Gastrocnemius medialis (tissue), 4 donors: ENCODE measurements at places on chromosomes 5 and 9.
A peak's percentile ranks its signal among the peaks of the same experiment; 100 is the strongest.

DNA sequence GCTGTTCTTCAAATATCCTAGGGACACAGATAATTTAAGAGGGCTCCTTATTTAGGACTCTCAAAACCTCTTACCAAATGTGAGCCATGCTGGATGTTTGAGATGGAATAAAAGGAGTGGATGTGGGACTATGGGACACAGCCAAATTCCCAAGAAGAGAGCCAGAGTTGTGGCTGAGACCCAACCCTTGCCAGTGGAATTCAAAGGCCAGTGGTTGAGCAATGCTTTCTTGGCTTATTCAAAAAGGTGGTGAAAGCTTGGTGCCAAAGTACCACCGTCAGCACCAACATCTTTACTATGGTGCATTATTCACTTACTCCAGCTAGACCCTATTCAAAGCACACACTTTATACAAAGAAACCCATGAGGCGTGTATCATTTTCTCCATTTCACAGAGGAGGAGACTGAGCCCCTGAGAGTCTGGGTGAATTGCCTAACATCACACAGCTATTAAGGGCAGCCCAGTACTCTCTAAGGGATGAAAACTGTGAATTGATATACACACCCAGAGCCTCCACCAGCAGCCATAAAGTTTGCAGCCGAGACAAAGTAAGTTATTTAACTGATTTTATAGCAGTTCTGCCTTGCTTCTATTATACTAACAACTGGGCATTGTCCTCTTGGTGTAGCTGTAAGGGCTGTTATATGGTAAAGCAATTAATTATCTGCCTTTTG, 391.7 kb downstream of the ACTL7B start:
- DNase-seq: no peak

DNA sequence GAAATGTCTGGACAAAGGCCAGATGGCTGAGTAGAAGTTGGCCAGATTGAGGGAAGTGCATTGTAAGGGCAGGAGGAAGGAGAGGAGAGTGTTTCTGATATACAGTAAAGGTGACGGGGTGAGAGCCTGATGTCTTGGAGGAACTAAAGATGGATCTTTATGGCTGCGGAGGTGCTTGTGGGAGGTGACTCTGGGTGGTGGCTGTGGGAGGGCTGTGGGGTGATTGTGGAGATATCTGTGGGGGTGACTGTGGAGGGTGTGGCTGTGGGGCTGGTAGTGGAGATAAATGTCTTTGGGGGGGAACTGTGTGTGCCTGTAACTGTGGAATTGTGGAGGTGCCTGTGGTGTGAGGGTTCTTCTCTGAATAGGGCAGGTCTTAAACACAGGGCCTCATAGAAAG, 121.4 kb downstream of the CMYA5 start:
- DNase-seq: no peak

DNA sequence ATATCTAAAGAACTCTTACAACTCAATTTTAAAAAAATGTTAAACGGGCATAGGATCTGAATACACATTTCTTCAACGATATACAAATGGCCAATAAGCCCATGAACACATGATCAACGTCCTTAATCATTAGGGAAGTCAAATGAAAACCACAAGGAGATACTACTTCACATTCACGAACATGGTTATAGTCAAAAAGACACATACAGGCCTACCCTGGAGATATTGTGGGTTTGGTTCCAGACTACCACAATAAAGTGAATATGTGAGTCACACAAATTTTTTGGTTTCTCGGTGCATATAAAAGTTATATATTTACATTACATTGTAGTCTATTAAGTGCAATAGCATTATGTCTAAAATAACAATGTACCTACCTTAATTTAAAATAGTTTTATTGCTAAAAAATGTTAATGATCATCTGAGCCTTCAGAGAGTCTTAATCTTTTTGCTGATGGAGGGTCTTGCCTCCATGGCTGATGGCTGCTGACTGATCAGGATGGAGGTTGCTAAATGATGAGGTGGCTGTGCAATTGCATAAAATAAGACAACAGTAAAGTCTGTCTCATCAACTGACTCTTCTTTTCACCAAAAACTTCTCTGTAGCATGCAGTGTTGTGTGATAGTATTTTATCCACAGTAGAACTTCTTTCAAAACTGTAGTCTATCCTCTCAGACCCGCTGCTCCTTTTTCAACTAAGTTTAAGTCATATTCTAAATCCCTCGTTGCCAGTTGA, 15.1 kb downstream of the AK3 start:
- DNase-seq: no peak

DNA sequence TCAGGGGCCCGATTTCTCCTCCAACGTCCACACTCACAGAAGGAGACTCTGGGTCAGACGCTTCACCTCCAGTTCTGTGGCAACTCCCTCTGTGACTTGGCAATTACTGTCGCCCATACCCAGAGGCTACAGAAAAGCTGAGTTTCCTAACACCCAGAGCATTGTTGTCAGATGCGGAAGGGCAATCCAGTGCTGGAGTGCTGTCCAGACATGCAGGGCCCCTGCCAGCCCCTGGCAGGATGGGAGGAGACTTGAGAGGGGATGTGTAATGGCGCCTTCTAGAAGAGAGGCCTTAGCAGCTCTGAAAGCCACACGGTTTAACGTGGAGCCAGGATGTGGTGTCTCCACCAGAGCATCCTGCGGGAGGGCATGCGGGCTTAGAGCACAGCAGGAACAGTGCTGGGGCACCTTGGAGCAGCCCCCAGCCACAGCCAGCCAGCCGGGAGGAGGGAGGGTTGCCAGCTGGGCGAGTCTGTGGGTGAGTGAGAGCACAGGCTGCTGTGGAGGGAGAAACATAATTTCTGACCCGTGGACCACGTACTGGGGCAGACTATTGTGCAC, 139.4 kb upstream of the IRX1 start:
- DNase-seq: no peak

DNA sequence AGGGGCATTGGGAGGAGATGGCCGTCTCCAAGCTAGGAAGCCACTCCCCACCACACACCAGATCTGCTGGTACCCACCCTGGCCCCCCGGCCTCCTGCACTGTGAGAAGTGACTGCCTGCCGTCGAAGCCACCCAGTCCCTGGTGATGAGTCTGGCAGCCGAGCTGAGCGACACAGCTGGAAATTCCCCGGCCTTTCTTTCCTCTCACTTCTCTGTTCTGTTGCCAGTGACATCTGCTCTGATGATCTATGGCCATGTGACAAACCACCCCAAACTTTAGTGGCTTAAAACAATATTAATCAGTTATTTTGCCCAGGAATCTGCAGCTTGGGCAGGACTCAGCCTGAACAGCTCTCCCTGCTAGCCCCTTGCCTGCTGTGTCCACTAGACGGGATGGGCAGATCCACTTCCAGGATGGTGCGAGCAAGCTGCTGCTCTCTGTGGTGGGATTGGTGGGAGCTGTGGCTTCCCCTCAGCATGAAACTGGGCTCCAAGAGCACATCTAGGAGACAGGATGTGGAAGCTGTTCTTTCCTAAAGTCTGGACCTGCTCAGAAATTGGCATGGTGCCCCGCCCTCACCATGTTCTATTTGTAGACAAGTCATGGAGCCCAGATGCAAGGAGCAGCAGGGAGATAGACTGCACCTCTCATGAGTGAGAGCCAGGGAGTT, 211.2 kb downstream of the GADD45G start:
- no peak for DNase-seq

GRCh38 chr5:129670957-129671500, 76.9 kb upstream of the MINAR2 start:
- no peak for DNase-seq

DNA sequence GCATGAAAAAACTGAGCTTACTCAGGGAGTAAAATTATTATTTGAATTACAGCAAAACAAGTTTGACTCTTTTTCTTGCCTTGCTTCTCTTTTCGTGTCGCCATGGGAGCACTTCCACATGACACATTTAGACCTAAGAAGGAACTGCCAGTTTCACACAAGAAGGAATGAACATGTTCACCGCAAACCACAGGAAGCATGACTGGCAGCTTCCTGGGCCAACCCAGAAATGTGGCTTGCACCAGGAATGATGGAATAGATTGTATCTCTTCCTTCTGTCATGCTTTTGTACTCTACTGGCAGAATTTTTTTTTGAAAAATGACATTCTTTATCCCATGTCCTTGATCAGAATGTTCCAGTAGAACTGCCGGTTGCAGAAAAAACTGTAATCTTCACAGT, 32.9 kb upstream of the MAN2A1 start:
- DNase-seq: peak; percentile 30

- no peak for DNase-seq
These were observed 477.8 kb downstream of the SPATA31A7 start for GRCh38 chr9:61667559-61668121.

GRCh38 chr9:87519461-87519860, 21.8 kb downstream of the DAPK1 start:
- DNase-seq: no peak

- DNase-seq: no peak
These were observed 264.6 kb upstream of the ZNF608 start for GRCh38 chr5:125011014-125011413.

GRCh38 chr5:142998316-142999020, 228.3 kb downstream of the ARHGAP26 start:
- no peak for DNase-seq

- no peak for DNase-seq
These were observed 23.2 kb downstream of the CCDC187 start for GRCh38 chr9:136280535-136281315.

DNA sequence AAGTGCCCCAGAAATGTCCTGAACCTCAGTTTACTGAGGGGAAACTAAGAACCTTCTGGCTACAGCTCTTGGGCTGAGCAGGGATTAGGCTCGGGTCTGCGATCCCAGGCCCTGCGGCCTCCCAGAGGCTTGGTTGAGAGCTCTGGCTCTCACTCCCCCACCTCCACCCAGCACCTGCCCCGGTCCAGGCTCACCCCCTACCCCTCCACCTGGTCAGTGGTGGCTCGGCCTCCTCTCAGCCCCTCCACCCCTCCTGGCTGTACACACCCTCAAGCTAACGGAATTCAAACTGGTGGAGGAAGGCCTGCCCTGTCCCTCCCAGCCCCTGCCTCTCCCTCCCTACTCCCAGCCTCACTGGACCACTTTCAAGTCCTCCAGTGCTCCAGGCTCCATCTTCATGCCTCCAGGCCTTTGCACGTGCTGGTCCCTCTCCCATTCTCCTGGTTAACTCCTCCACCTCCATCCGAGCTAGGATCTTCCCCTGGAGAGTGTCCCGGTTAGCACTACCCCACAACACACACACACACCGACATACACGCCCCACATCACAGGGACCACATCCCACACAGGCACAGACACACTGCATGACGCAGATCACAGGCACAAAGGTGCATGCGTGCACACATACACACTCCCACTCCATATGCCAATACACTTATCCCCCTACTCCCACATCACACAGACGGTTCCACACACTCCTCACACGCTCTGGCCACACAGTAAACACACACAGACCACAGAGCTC, 130.9 kb downstream of the C9orf50 start:
- no peak for DNase-seq

DNA sequence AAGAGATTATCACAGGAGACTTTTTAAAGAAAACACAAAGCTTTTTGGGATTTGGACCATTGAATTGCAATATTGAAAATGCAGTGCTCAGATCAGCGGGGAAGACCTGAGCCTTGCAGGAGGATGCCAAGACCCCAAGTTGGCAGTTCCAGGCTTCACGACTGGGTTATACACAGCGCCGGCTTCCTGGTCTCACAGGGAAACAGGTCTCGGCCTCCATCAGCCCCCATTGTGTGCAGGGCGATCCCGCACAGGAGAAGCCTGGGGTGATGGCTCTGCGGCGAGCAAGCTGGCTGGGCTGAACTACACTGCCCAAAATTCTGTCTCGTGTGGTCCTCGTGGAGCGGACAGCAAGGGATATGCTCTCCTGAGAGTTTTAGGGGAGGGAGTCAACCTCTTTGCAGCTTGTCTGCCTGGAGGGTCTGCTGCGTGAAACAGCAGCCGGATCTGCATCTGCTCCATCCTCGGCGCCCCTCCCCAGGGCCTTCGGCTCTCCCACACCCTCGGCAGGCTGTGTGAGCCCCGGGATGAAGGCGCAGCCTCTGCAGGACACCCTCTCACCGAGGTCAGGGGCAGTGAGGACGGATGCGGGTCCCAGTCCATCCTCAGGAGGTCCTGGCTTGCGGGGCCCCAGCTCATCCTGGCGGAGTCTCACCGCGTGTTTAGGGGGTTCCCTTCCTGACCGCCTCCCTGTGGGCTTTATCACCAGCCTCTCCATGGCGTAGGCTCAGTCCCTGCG, 60.6 kb downstream of the NSUN2 start:
- no peak for DNase-seq

GRCh38 chr9:69120380-69121154, 53.5 kb upstream of the TJP2 start:
- no peak for DNase-seq

- no peak for DNase-seq
These were observed 16.7 kb downstream of the WHRN start for GRCh38 chr9:114488398-114489129.

GRCh38 chr5:38948501-38948900, 102.7 kb downstream of the OSMR start:
- DNase-seq: no peak

DNA sequence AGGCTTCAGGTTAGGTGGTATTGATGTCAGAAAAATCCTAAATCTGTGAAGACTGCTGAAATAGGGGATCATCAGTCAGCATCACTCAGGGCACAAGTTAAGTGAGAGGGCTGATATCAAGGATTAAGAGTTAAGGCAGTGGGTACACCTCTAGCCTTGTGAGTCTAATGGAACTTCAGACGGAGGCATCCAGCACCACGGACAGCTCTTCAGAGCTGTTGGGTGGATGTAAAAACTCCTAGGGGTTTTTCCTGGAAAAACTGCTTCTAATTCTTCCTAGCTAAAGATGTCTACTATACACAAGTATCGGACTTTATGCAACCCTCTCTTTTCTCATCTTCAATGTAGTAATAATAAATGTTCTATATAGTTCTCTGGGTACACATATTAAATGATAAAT, 165.9 kb downstream of the SH3GL2 start:
- DNase-seq: no peak

DNA sequence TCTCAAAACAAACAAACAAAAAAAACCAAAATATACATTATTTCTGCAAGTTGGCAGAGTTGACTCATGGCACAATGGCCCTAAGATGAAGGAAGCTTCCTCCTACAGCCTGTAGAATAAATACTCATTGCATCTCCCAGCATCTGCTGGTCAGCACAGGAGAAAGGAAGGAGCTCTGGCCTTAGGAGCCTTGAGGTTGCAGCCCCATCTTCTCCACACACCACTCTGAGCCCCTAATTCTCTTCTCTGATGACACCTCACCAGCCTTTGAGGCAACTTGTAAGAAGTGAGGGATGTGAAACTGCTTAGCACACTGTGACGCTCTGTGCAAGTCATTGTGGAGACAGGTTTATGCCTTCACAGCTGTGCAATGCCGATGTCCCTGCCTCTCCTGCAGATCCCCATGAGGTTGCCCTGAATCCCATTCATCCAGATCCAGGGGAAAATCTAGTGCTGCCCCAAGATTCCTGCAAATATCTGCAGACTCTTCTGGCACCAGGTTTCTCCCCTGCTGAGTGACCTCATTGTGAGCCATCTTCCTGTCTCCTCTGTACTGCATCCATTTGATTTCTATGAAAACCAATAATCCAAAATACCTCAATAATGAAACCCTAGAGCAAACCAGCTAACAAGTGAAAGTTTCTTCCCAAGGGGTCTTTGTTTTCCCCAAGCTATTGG, 65.3 kb upstream of the TGFBR1 start:
- no peak for DNase-seq

- no peak for DNase-seq
These were observed 681 bp downstream of the CPLANE1 start for GRCh38 chr5:37248421-37248969.
